Esophagus muscularis mucosa (tissue), 4 donors: ENCODE measurements at places on chromosomes 6 and 20. TPM values are rescaled to one million over a fixed set of nuclear protein-coding genes. Genes with fewer than 3 reads are reported as not detected.
A peak's percentile ranks its signal among the peaks of the same experiment; 100 is the strongest.

GRCh38 chr6:154410619-154411072, 54.0 kb upstream of the IPCEF1 start:
- H3K4me1 ChIP-seq = peaks cover 45% of the 10 kb centered on the region
- H3K36me3 ChIP-seq = peaks cover 12% of the 10 kb centered on the region
- H3K4me3 ChIP-seq = no peak overlapping the region
- H3K27ac ChIP-seq = peak overlapping the region; percentile 85
- no peak for DNase-seq

DPPA5 gene
- not detected for total RNA-seq

- no peak for DNase-seq
- no peak within 1 kb of the TSS for H3K4me3 ChIP-seq
- H3K4me1 ChIP-seq = no peaks in the 10 kb centered on the region
- no peaks in the 10 kb centered on the region for H3K27me3 ChIP-seq
Measured at GRCh38 chr20:45670139-45670538, at the start of gene WFDC11. Gene WFDC11 (minus strand): TSS chr20:45670239. CDS start chr20:45650600, 19,639 bp downstream.

GRCh38 chr20:54262671-54263070, 54.8 kb downstream of the PFDN4 start:
- no peak overlapping the region for H3K4me3 ChIP-seq
- no peaks in the 10 kb centered on the region for H3K36me3 ChIP-seq
- no peaks in the 10 kb centered on the region for H3K4me1 ChIP-seq
- H3K27ac ChIP-seq = no peak overlapping the region
- no peak for DNase-seq

SLCO4A1 gene
- total RNA-seq = 10.0 TPM

PABPC1L gene
- total RNA-seq = 5.9 TPM

PPP1R3D gene
- total RNA-seq = 12.6 TPM

WASF1 gene
- total RNA-seq = 21.2 TPM

HEY2 gene
- total RNA-seq = 2.2 TPM
